ENCODE measurements at places on chromosomes 3 and 15. TPM values are rescaled to one million over a fixed set of nuclear protein-coding genes. Genes with fewer than 3 reads are reported as not detected.
A peak's percentile ranks its signal among the peaks of the same experiment; 100 is the strongest.

LIPC gene
- 1.6 TPM for total RNA-seq

SOX14 gene
- total RNA-seq, result not detected

CRYGS gene
- not detected for total RNA-seq

LTK gene
- 0.25 TPM for total RNA-seq

GRCh38 chr3:160486459-160486869, 36.9 kb upstream of the TRIM59 start:
- DNase-seq, result peak; percentile 53

DNA sequence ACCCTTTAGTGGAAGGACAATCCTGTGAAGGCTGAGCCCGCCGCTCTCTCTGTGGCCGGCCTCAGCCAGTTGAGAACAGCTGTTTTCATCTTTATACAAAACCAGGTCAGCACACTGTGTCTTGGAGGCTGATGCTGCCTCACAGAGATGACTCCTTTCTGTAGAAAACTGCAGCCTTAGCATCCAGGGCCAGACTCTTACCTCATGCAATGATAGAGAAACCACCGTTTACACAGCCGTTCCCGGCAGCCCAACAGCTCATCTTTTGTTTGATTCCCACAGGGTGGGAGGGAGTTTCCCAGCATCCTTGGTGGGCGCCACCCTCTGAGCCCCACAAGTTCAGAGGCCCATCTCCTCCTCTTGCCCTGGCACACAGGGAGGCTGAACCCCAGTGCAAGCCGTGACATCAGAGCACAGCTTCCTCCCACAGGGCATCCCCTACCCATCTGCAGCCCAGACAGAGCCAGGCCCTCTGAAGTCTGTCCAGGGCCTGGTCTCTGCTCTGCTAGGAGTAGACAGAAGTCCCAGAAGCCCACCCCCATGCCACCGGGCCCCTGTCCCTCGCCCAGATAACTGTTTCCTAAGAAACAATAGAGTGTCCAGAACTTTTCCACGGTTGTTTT, 105.0 kb downstream of the LRRK1 start:
- no peak for DNase-seq

GRCh38 chr3:8371085-8371551, 130.5 kb upstream of the LMCD1 start:
- DNase-seq, result peak; percentile 56

GRCh38 chr3:193114431-193115340, 126.3 kb upstream of the PLAAT1 start:
- DNase-seq, result peak; percentile 2

DNA sequence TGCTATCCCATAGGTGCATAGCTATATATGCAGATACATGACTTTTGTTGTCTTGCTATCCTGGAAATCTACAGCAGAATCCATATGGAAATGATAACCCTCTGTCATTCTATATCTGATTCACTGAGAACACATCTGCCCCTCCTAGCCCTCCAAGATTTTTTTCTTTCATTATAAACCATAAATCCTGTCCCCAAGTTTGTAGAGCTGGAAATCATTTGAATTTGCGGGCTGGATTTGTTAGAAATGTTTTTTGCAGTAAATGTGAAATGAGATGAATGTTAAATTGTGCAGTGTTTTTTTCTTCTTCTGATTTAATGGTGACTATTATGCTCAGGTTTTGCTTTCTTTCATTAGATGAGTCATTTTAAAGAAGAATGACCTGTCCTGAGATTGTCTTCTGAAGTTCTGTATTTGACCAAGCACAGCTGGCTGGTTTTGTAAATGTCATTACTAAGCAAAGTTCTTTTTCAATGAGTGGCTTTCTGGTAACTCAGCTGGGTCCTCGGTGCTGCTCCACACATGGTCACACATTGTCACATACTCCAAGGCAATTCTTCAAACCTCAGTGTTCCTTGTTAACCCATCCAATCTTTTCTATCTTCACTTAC, 25.3 kb upstream of the ABHD17C start:
- peak; percentile 27 for DNase-seq

DNA sequence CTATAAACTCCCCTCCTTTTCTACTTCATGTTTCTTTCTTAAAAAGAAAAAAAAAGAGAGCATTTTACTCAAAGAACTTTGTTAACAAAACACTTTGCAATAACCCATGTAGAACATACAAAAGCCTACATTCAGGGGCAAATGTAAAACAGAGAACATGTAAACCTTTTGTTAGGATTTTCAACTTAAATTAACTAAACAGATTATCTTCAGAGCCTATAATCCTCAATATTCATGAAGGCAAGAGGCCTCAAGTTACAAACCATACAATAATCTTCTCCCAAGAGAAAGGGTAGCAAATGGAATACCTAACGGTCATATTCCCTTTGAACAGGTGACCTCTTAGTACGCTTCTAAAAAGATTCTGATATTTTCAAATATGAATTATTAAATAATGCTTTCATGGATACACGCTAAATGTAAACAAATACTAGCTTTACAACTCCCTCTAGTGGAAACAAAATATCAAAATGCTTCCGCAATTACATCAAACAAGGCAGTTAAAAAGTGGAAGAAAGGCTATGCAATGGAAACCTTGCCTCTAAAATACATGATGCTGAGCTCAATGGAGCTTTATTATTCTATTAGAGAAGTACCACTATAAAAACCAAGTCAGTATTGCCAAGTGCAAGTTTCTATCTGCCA, 9.9 kb downstream of the CEP152 start:
- DNase-seq, result peak; percentile 50

DNA sequence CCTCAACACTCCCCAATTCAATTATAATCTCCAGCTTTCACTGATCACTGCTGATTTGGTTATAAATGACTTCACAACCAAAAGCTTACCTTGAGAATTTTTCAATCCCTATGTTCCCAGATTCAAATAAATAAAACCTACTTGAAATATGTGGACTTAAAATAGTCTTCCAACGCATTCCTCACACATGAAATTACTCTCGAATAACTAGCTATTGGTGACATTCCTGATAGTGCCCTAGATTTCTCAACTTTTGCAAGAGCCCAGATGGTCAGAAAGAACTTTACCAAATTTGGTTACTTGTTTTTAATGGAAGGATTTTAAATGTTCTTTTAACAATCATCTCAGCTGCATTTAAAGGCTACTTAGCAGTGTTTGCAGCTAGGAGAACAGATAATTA, 605.5 kb downstream of the FHIT start:
- no peak for DNase-seq

DNA sequence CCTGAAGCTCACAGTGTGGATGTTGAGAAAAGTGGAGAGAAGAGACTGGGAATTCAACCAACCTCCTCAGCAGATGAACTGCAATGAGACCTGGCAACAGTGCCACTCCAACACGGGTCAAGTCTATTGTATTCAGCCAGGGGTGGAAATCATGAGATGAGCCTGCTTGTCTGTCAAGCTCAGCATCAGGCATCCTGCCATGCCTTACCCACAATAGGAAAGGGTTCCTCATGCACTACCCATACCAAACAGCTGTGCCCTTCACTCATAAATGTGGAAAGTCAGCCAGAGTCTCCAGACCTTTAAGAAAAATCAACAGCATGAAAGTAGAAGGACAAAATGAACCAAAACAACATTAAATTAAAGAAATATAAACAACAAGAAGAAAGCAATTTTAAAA, 542.1 kb downstream of the EPHB1 start:
- no peak for DNase-seq

DNA sequence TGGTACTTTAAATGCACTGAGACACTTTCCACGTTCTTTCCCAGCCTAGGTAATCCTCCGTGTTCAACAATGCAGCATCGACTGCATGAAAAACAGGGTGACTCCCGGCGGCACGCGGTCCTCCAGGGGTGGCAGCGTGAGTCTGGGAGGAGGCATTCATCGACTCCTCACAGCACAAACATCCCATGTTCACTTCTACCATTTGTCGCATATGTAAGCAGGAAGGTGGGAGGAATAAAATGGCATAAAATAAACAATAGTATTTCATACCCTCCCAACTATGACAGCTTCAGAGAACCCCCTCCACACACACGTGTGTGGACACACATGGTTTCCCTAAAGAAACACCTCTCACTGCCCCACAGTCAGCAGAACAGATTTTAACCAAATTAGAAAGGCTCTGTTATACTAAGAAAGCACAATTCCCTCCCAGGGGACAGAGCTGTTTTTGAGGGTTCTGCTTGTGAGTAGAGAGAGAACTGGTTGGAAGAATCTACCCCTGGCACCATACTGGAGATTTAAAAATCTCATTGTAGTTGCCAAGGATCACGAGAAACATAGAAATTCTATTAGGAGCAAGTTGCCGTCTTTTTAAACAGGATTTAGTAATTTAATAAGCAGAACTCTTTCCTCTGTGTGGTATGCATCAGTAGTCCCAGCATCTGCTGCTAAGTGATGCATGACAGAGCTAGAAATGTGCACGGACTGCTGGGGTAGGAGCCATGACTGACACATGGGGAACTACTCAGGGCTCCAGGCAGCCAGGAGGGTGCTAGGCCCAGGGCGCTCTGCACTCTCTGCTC, 6.0 kb downstream of the FAM43A start:
- DNase-seq, result peak; percentile 58

GRCh38 chr15:84722628-84723027, 6.7 kb upstream of the SEC11A start:
- DNase-seq, result no peak

GRCh38 chr3:195394024-195394423, 48.8 kb downstream of the ACAP2 start:
- DNase-seq, result no peak

- DNase-seq, result no peak
Measured at GRCh38 chr15:35256551-35256950, 171.5 kb upstream of the NANOGP8 start.

DNA sequence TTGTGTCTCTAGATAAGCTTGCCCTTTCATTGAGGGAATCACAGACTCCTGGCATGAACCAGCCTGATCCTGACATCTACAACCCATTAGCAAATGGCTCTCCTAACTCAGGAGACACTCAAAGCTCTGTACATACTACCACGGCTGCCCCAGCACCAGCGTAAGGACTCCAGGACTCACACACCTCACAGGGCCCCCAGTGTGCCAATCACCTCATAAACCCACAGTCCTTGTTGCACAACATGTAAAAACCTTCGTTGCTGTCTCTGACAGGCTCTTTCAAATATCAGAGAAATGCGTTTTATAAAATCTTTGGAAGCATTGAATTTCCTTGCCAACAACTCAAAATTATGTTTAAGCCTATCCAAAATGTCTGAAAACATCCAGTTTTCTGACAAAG, 7.3 kb downstream of the FYCO1 start:
- DNase-seq, result no peak
